MCF 10A (cell line): ENCODE measurements at places on chromosomes 11 and 22. TPM values are rescaled to one million over a fixed set of nuclear protein-coding genes. Genes with fewer than 3 reads are reported as not detected.

DNA sequence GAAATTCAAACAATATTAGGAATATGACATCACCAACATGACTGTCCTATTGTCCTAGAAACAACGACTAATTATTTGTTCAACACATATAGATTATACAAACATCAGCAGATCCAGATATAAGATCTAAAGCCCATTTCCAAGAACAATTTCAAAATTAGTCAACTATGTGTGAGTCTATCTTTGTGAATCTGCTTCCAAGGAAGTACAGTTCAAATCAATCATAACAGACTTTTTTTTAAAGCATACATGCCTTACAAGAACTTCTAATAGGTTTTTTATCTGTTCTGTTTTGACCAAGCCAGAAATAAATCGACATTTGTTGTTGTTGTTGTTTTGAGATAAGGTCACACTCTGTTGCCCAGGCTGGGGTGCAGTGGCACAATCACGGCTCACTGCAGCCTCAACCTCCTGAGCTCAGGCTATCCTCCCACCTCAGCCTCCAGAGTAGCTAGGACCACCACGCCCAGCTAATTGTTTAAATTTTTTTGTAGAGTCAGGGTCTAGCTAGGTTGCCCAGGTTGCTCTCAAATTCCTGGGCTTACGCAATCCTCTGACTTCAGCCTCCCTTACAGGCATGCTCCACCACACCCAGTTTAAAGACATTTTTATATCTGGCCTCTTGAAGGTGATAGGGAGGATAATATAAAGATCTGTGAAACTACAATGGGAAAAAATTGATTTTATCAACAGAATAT, 54.8 kb downstream of the DENND5A start:
- H3K27me3 ChIP-seq = no peaks in the 10 kb centered on the region
- peaks cover 22% of the 10 kb centered on the region for H3K4me1 ChIP-seq
- peak overlapping the region; percentile 86 for H3K27ac ChIP-seq
- peak; percentile 35 for DNase-seq

Gene DTX4
- 3.4 and 4.2 TPM in 2 replicates for total RNA-seq

Gene CEND1
- not detected in 2 replicates for total RNA-seq

DNA sequence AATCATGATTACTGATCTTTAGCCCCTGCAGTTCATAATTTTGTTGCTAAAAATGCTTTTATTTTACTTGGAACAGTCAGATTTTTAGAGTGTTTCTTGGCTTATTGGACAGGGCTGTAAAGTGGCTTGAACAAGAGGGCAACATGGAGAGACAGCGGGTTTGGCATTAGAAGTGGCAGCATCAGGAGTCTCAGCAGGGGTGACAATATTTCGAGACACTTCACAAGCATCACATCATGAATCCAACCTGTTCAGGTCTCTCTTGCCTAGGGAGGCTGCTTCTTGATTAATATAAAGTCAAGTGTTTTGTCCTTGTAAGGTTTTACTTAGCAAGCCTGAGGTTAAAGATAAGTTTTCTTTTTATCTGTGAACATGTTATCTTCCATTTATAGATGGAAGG, 2249.5 kb downstream of the LRRC4C start:
- no peaks in the 10 kb centered on the region for H3K36me3 ChIP-seq
- no peak overlapping the region for H3K27ac ChIP-seq
- no peak for DNase-seq
- H3K4me3 ChIP-seq = no peak overlapping the region

GRCh38 chr22:37672920-37673455, 2.4 kb upstream of the LGALS1 start:
- H3K27ac ChIP-seq = no peak overlapping the region
- no peak overlapping the region for H3K4me3 ChIP-seq
- H3K36me3 ChIP-seq = peaks cover 20% of the 10 kb centered on the region
- no peak for DNase-seq

DNA sequence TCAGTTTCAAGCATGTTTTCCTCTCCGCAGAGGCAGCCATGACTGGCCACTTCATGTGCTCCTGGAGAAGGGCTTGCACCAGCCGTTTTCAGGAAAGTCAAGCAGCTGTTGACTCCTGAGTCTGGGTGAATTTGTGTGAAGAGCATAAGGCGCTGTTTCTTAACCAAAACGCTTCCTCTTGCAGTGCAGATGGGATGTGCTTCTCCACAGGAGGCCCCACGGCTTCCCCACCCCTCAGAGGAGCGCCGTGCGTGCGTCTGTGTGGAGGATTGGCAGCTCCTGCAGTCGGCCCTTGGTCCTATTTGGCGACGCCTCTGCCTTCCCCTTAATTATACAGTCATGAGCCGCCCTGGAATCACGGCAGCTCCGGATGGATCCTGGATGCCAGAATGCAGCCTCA, 54.1 kb upstream of the B3GAT1 start:
- H3K27me3 ChIP-seq = no peaks in the 10 kb centered on the region
- H3K4me3 ChIP-seq = no peak overlapping the region
- no peak overlapping the region for H3K27ac ChIP-seq
- H3K36me3 ChIP-seq = peaks cover 6% of the 10 kb centered on the region

- no peaks in the 10 kb centered on the region for H3K36me3 ChIP-seq
- no peaks in the 10 kb centered on the region for H3K27me3 ChIP-seq
- H3K27ac ChIP-seq = no peak overlapping the region
- DNase-seq = no peak
- H3K4me1 ChIP-seq = peaks cover 17% of the 10 kb centered on the region
These were observed 47.1 kb downstream of the EHF start for GRCh38 chr11:34667810-34668582.

GRCh38 chr11:100010393-100010792, 676.7 kb upstream of the ARHGAP42 start:
- H3K4me1 ChIP-seq = no peaks in the 10 kb centered on the region
- no peak overlapping the region for H3K27ac ChIP-seq
- no peaks in the 10 kb centered on the region for H3K36me3 ChIP-seq

GRCh38 chr11:100525197-100525596, 161.9 kb upstream of the ARHGAP42 start:
- H3K27me3 ChIP-seq = no peaks in the 10 kb centered on the region
- no peaks in the 10 kb centered on the region for H3K4me1 ChIP-seq
- DNase-seq = peak; percentile 70
- H3K4me3 ChIP-seq = no peak overlapping the region

GRCh38 chr22:37193629-37194191, 5.7 kb upstream of the C1QTNF6 start:
- no peaks in the 10 kb centered on the region for H3K27me3 ChIP-seq
- no peak for DNase-seq

DNA sequence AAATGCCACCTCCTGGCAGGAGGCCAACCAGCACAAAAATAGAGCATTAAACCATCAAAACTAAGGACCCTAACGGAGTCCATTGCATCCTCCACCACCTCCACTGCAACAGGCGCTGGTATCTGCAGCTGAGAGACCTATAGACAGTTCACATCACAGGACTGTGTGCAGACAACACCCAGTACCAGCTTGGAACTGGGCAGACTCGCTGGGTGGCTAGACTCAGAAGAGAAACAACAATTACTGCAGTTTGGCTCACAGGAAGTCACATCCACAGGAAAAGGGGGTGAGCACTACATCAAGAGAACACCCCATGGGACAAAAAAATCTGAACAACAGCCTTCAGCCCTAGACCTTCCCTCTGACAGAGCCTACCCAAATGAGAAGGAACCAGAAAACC, 11.6 kb upstream of the TMEM45B start:
- H3K27me3 ChIP-seq = no peaks in the 10 kb centered on the region

Gene OR6A2
- total RNA-seq = 0.17 and 0.28 TPM in 2 replicates

Gene FAM111B
- 0.74 and 1.6 TPM in 2 replicates for total RNA-seq

- H3K27me3 ChIP-seq = no peaks in the 10 kb centered on the region
- H3K27ac ChIP-seq = no peak overlapping the region
- DNase-seq = no peak
- no peaks in the 10 kb centered on the region for H3K36me3 ChIP-seq
- no peak overlapping the region for H3K4me3 ChIP-seq
- H3K4me1 ChIP-seq = no peaks in the 10 kb centered on the region
These were observed 58.4 kb downstream of the THAP12 start for GRCh38 chr11:76322540-76322939.

- no peak for DNase-seq
- no peaks in the 10 kb centered on the region for H3K4me1 ChIP-seq
- H3K4me3 ChIP-seq = no peak overlapping the region
- H3K27ac ChIP-seq = no peak overlapping the region
- H3K27me3 ChIP-seq = no peaks in the 10 kb centered on the region
These were observed 15.3 kb upstream of the PICK1 start for GRCh38 chr22:38041760-38042487.

GRCh38 chr11:128695539-128696221, 1.8 kb downstream of the FLI1 start:
- H3K36me3 ChIP-seq = peaks cover 6% of the 10 kb centered on the region
- no peaks in the 10 kb centered on the region for H3K27me3 ChIP-seq
- H3K27ac ChIP-seq = no peak overlapping the region

DNA sequence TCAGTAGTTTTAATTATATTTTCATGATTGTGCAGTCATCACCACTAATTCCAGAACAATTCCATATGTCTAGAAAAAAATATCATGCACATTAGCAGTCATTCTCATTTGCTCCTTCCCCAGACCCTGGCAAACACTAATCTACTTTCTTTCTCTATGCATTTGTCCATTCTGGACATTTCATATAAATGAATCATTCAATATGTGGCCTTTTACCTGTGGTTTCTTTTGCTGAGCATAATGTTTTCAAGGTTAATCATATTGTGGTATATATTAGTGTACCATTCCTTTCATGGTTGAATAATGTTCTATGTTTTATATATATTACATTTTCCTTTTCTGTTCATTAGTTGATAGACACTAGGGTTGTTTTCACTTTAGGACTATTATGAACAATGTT, 811.1 kb upstream of the RAG2 start:
- peaks cover 13% of the 10 kb centered on the region for H3K4me1 ChIP-seq
- DNase-seq = no peak
- H3K27ac ChIP-seq = no peak overlapping the region

- peaks cover 42% of the 10 kb centered on the region for H3K36me3 ChIP-seq
- no peaks in the 10 kb centered on the region for H3K4me1 ChIP-seq
- H3K27me3 ChIP-seq = no peaks in the 10 kb centered on the region
- DNase-seq = no peak
These were observed 30.2 kb upstream of the BID start for GRCh38 chr22:17804331-17805080.

GRCh38 chr22:34913826-34914225, 152.1 kb upstream of the ISX start:
- H3K27me3 ChIP-seq = no peaks in the 10 kb centered on the region
- no peak overlapping the region for H3K27ac ChIP-seq
- H3K36me3 ChIP-seq = no peaks in the 10 kb centered on the region
- H3K4me3 ChIP-seq = no peak overlapping the region
- no peak for DNase-seq

DNA sequence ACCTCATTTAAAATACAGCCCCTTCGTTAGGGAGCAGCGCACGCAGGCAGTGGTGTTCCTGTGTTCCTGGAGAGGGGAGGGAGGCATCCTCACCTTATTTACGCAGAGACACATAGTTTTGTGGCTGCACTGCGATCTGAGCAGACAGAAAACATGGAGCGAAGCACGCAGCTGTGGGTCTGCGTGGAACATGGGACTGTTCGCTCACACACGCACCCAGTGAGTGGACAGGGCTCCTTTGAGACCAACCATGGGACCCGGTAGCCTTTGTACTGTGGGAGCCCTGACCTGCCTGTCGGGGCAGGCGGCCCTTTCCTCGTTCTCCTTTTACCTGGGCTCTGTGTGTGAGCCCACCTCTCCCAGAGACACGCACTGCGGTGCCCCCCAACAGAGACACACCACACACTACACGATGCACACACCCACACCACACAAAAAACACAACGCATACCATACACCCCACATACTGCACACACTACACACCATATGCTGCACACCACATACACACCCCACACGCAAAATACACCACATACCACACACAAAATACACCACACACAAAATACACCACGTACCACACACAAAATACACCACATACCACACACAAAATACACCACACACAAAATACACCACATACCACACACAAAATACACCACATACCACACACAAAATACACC, 1245.7 kb downstream of the BRD1 start:
- no peaks in the 10 kb centered on the region for H3K4me1 ChIP-seq
- H3K27ac ChIP-seq = no peak overlapping the region
- peak; percentile 0 for DNase-seq
- no peak overlapping the region for H3K4me3 ChIP-seq

- H3K27ac ChIP-seq = no peak overlapping the region
- no peak for DNase-seq
- H3K4me1 ChIP-seq = peaks cover 12% of the 10 kb centered on the region
These were observed 57.7 kb downstream of the FLRT1 start for GRCh38 chr11:64093233-64094039.

GRCh38 chr22:42885446-42885845, 28.4 kb upstream of the ARFGAP3 start:
- H3K36me3 ChIP-seq = peaks cover 38% of the 10 kb centered on the region
- no peak overlapping the region for H3K27ac ChIP-seq
- H3K27me3 ChIP-seq = no peaks in the 10 kb centered on the region

GRCh38 chr22:47038206-47038835, 275.9 kb downstream of the TBC1D22A start:
- DNase-seq = no peak
- no peaks in the 10 kb centered on the region for H3K27me3 ChIP-seq
- peaks cover 12% of the 10 kb centered on the region for H3K36me3 ChIP-seq
- H3K4me3 ChIP-seq = no peak overlapping the region

DNA sequence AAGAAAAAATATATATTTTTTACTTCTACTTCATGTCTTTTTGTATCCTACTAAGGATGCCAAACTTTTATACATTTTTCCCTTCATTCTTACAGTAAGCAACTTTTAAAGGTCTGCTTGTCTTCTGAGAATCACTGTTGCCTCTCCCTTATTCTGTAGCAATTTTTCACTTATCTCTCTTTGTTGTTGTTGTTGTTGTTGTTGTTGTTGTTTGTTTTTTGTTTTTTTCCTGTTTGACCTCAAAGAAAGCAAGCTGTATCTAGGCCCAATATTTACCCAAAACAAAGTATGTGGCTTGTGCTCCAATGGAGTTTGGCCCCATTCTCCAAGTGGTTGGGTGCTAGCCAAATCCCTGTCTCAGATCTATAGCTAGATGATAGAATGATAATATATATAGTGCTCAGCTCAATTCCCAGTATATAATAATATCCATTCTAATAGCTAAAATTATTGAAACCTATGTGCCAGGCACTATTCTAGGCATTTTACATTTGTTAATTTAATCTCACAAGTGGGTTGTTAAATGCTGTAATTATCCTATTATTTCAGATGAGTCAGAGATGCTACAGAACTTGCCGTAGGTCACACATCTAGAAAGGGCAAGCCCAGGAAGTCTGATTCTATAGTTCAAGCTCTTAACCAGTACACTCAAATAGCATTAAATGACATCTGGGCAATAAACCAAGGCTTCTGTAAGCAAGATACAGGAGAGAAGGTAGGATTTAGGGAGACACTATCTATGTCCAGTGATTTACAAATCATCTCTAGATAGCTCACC, 205.1 kb upstream of the PITPNB start:
- no peak for DNase-seq
- no peaks in the 10 kb centered on the region for H3K4me1 ChIP-seq
- no peak overlapping the region for H3K4me3 ChIP-seq
- H3K27ac ChIP-seq = no peak overlapping the region
- peaks cover 5% of the 10 kb centered on the region for H3K27me3 ChIP-seq
